ENCODE measurements at places on chromosomes 12 and 14. TPM values are rescaled to one million over a fixed set of nuclear protein-coding genes. Genes with fewer than 3 reads are reported as not detected.

- no peak for DNase-seq
Measured at GRCh38 chr12:6416596-6416995, 28.2 kb upstream of the CD27 start.

The IL23A gene
- total RNA-seq, result 34.4 TPM

The VWF gene
- total RNA-seq, result 0.17 TPM

DNA sequence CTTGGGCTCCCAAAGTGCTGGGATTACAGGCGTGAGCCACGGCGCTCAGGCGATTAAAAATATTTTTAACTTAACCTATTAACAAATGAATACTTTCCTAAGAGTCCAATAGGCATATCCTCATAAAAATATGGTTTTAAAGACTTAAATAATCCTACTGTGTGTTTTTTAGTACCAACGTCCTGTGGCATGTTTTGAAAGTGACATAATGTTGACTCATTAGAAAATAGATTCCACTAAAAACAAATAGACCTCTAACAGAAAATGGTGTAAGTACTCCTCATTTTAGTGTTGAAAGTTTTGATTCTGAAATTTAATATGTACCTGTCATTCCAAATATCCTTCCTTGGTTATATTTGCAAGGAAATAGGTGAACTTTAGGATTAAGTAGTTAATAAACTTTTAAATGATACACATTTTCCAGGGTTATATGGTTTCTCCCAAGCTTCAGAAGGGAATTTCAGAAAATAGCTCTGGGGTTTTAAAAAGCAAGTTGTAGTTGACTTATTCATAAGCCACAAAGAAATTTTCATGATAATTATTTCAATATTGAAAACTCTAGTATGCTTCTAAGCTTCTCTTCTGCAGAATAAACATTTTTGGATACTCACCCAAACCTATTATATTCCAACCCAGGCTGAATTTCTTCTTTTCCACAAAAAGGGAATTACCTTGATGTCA lies 12.1 kb upstream of the LUM start:
- no peak for DNase-seq

- DNase-seq, result no peak
Measured at GRCh38 chr14:50797250-50798047, 33.5 kb downstream of the NIN start.

- DNase-seq, result no peak
Measured at GRCh38 chr12:82627799-82628198, 58.9 kb upstream of the TMTC2 start.

GRCh38 chr12:46649433-46649832 lies 176.4 kb downstream of the SLC38A4 start:
- DNase-seq, result no peak

- DNase-seq, result peak; percentile 39
Measured at GRCh38 chr14:101814934-101815333, 53.4 kb downstream of the PPP2R5C start.

GRCh38 chr14:75096959-75097358 lies 27.5 kb downstream of the ZC2HC1C start:
- no peak for DNase-seq

DNA sequence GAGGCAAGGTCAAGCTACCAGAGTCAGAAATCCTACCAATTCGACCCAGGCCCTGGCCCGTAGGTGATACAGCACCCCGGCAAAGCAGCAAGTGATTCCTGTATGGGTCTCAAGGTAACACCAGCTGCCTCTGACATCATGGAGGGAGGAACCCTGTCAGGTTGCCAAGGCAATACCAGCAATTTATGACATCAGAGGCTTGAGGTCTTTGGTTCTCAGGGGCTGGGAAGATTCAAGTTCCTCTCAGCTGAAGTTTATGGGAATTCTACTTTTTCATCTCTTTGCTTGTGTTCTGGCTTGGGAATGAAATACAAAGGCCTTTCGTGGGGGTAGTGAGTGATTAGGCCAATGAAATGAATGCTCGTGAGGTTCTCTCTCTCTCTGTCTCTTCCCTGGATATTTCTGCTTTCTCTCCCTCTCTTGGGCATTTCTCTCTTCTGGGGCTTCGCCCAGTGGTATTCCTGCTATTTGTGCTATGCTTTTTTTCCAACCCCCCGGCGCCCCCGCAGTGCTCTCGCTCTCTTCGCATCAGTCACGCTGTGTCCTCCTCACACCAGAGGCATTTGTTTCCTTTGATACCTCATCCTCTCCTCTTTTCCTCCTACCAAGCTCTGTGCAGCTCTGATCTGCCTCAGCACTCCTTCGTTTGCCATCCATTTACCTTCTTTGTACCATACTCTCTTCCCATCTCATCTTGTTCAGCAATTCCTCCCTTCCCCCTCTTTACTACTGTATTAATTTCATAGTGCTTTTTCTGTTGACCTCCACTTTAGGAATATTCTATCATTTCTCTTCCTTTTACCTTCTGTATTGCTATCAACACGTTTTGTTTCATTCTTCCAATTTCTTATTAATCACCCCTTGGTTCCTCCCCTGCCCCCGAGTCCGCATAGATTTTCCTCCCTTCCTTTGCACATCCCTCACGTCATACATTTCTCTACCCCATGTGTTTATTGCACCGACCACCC lies 2.9 kb downstream of the ZFHX2 start:
- DNase-seq, result no peak

- no peak for DNase-seq
Measured at GRCh38 chr12:1644534-1645438, 15.8 kb downstream of the WNT5B start.

DNA sequence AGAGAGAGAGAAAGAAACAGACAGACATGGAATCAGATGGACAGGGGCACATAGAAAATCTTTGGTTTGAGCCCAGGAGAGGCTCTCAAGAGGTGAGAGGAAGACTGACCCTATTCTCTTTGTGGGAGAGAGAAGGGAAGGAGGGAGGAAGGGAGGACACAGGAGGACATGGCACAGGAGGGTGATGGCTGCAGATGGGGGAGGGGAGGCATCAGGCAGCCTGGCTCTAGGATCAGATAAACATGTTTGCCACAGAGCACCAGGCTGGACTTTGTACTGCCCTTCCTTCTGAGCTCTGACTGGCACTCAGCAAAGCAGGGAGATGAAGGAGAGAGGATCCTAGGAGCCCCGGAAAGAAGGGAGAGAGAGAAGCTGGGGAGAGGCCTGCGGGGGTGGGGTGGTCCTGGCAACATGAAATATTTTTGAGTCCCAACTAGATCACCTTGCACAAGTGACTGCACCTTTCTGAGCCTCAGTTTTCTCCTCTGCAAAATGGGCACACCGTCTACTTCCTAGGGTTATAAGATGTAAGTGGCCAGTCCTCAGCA lies 6.1 kb downstream of the HNF1A start:
- no peak for DNase-seq

- DNase-seq, result no peak
Measured at GRCh38 chr14:60396718-60397343, 89.0 kb downstream of the C14orf39 start.

- no peak for DNase-seq
Measured at GRCh38 chr12:14113031-14113430, 131.6 kb upstream of the GRIN2B start.

GRCh38 chr12:123465084-123465483 lies 7.1 kb downstream of the SNRNP35 start:
- no peak for DNase-seq

The KRT3 gene
- total RNA-seq, result not detected

DNA sequence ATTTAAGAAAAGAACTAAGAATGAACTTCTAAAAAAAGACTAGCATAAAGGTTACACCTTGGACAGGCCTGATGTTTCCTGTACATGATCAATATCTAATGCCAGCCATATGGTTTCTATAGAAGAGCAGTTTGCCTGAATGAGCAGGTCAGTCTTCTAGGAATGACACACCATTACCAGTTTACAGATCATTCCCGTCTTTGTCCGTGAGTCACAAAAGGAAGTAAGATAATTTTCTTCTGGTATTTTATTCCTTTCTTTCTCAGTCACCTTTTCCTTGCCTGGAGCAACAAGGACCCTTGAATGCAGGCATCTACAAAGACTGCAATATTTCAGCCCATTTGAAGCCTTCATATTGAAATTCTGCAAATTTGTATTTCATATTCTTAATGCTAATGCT lies 44.6 kb upstream of the CNTN1 start:
- no peak for DNase-seq

GRCh38 chr14:20412411-20412810 lies 890 bp downstream of the TEP1 start:
- no peak for DNase-seq

DNA sequence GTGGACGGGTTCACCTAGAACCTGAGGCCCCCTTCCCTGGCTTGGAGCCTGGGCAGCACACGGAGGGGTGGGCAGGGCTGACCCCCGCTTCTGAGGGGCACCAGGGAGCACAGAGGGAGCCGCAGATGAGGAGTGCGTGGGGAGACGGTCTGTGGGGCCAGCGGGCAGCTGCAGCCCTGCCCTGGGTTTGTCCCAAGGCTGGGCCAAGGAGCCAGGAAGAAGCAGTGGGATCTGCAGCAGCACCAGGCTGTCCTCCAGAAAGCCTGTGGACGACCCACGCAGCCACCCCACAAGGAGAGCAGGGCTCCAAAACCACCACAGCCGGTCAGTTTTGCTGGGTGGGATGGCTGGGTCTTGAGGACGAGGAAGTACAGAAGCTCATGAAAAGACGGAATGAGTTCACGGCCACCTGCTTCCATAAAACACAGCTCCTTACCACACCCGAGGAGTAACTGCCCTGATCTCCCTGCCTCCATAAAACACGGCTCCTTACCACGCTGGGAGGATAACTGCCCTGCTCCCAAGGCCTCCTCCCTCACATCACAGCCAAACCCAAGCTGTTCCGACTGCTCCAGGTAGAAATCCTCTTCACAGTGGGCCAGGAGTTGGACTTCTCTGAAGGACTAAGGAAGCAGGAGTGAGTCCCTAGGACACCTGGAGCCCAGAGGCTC lies 9.9 kb upstream of the GOLGA3 start:
- no peak for DNase-seq

DNA sequence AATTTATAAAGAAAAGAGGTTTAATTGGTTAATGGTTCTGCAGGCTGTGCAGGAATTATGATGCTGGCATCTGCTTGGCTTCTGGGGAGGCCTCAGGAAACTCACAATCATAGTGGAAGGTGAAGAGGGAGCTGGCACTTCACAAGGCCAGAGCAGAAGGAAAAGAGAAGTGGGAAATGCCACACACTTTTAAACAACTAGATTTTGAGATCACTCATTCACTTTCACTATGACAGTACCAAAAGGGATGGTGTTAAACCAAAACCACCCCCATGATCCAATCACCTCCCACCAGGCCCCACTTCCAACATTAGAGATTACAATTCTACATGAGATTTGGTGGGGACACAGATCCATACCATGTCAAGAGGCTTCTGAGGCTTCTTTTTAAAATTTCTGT lies 62.6 kb downstream of the SLC38A4 start:
- no peak for DNase-seq

- no peak for DNase-seq
Measured at GRCh38 chr14:59313144-59313651, 124.7 kb downstream of the DAAM1 start.

DNA sequence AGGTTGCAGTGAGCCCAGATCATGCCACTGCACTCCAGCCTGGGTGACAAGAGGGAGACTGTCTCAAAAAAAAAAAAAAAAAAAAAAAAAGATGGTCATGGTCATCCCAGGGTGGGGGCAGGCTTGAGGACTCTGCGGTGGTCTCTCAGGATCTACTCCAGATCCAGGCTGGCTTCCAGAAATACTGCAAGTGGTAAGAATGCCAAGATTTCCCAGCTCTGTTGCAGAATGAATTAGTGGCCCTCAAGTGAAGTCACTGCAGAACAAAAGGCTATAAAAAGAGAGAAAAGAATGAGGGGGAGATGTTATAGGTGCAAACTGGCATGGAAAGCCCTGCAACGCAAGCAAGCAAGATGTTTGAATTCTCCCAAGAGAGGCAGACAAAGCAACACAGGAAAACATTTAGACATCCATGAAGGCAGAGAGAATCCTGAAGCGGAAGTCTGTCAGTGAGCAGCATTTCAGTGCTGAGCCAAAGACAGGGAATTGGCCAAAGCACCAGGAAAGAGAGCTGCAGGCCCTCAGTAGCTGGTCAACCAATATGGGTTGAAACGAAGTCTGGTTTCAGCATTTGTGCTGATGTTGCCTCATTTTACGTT lies 31.9 kb upstream of the ETFBKMT start:
- DNase-seq, result no peak

The LIN7A gene
- total RNA-seq, result not detected

The RDH16 gene
- total RNA-seq, result 1.3 TPM

DNA sequence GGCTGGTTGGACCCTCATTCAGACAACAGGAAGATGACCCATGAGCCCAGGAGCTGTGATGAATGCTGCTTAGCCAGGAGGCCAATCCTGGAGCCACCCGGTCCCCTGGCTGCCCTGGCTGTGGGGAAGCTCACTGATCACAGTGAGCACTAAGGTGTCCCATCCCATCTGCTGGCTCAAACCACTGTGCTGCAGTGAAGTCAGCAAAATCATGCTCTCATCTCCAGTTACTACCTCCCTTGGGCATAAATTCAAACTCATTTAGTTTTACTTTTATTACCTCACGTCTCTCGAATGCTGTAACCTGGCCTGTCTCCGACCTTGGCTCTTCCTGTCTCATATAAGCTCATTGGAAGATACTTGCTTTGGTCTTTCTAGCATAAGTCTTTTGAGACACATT lies 112.4 kb downstream of the APAF1 start:
- DNase-seq, result no peak

DNA sequence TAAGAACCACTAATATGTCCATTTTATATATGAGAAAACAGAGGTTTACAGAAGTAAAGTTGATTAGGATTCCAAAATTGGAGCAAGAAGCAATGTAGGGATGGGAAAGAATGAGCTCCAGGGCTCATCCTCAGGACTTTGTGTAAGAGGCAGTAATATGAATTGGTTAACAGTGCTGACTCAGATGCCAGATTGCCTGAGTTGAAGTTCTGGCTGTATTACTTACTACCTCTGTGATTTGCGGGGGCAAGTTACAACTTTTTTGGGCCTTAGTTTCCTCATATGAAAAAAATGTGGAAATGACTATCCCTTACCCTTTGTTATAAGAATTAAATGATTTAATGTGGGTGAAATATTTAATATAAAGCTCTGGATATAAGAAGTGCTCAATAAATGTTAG lies 35.1 kb upstream of the PPP2R5E start:
- DNase-seq, result no peak

The NPFF gene
- total RNA-seq, result not detected

DNA sequence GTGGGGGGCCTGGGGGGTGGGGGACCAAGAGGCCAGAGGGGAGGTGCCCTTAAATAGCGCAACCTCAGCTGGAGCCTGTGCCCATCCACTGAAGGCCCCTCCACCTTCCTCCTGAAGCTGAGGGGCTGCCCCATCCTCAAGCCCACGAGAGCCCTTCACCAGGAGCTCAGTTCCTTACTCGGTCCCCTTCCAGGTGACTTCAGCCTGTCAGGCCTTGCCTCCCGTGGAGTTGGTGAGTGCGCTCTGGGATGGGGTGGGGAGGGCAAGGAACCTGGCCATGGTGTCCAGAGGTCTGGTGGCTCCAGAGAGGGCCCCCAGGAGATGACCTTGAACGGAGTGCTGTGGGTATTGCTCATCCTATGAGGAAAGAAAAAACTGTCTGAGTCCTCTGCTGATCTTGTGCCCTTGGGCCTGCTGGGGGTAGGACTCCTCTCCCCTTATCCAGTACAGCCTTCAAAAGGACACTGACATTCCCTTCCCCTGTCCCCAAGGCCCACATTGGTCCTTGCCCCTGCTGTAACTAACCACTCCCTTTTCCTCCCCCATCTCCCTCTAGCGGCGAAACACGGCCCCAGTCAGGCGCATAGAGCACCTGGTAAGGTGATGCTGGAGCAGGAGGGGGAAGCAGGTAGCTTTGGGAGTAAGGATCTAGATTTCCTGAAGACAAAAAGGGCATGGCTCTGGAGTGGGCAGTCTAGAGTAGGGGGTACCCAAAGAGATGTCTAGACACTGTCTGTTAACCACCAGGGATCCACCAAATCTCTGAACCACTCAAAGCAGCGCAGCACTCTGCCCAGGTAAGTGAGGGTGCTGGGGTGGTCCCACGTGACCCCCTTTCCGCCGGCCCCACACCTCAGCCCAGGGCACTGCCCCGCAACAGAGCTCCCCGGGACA lies 3.6 kb downstream of the TNS2 start:
- DNase-seq, result peak; percentile 52

All from CD4-positive, alpha-beta memory T cell (primary cell).